ENCODE measurements at places on chromosomes 11 and 22.
A peak's percentile ranks its signal among the peaks of the same experiment; 100 is the strongest.

- DNase-seq = no peak
These were observed 16.8 kb upstream of the ADSL start for GRCh38 chr22:40329466-40329865.

GRCh38 chr22:39153220-39153717 lies 789 bp upstream of the CBX7 start:
- DNase-seq = no peak

DNA sequence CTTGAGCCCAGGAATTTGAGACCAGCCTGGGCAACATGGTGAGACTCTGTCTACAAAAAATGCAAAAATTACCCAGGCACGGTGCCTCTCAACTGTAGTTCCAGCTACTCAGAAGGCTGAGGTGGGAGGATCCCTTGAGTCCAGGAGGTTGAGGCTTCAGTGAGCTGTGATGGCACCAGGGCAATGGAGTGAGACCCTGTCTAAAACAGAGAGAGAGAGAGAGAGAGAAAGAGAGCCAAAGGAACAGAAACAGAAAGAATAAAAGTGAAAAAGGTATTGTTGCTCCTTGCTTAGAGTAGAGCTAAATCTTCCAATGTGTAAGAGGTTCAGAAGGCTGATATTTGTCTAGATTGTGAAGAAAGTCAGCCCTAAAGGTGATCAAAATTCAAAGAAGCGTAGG lies 8.9 kb upstream of the ETS1 start:
- DNase-seq = no peak

DNA sequence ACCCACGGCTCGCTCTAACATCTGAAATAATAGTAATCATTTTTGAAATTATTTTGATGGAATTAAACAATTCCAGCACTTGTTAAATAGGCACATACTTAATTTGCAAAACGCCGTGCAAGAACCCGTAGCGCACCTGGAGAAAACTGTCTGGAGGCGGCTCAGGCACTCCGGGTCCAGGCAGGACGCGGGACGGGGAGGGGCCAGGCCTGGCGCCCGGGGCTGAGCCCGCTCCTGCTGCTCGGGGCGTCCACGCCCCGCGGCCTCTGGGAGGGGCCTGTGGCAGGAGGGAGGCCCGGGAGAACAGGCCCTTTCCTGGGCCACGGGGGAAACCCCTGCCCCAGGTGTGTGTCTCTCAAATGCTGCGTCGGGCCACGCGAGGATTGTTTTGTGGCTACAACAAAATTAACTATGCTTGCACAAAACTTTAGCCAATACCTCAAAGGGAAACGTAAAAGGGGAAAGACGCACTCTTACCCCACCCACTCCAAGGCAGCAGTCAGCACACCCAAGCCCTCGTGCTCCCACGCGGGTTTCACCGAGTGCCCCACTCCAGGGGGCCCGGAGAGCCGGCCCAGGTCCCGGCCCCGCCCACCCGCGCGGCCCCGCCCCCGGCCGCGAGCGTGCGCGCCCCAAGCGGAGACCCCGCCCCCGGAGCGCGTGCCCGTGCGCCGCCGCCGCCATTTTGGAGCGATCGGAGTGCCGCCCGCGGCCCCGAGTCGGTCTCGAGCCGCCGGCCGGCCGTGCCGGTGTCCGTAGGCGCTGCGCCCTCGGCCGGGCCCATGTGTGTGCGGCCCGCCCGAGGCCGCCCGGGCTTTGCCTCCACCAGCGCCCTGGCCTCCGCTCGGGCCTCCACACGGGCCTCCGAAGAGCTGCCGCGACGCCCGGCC lies at the start of gene PPP6R2:
Gene PPP6R2 (plus strand): TSS at position 677 of the 890 bp plus-strand sequence. CDS start 50,582 bp downstream, outside the sequence.
- peak; percentile 82 for DNase-seq

GRCh38 chr11:104286129-104286528 lies 122.2 kb upstream of the PDGFD start:
- no peak for DNase-seq

- peak; percentile 97 for DNase-seq
These were observed at the start of gene NDUFV1 for GRCh38 chr11:67606492-67607295. NDUFV1 (plus strand) TSS chr11:67606936; CDS start chr11:67607005, 69 bp downstream.

- DNase-seq = no peak
These were observed 14.3 kb downstream of the FXYD6 start for GRCh38 chr11:117862019-117862725.

DNA sequence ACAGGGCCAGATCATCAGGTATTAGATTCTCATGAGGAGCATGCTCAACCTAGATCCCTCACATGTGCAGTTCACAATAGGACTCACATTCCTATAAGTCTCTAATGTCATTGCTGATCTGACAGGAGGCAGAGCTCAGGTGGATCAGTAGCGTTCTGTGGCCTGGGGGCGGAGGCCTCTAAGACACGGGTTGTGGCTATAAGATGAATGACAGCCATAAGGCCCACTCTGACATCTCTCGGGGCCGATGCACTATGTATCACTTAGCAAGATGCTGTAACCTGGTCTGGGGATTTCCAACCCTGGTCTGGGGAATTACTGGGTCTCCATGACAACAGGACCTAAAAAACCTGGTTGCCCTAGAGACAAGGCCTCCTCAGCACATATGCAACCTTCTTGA lies 932.7 kb downstream of the TBC1D22A start:
- no peak for DNase-seq

DNA sequence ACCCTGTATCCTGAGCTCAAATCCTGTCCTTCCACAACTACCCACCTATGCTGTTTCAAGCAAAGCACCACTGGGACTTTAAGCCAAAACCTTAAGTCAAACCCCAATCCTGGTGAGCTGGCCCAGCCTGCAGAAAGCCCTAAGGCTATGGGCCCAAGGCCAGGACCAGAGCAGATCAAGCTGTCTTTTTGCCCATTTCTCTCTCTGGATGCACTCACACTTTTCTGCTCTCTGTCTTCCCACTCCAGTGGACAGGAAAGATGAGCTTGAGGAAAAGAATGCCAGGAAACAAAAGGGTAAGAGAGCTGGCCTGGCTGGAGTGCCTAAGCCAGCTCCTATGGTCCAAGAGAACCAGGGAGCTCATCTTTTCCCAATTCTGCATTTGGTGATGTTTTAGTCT lies 284.3 kb upstream of the ISX start:
- DNase-seq = no peak

GRCh38 chr11:114064216-114064615 lies 4.7 kb downstream of the ZBTB16 start:
- no peak for DNase-seq

DNA sequence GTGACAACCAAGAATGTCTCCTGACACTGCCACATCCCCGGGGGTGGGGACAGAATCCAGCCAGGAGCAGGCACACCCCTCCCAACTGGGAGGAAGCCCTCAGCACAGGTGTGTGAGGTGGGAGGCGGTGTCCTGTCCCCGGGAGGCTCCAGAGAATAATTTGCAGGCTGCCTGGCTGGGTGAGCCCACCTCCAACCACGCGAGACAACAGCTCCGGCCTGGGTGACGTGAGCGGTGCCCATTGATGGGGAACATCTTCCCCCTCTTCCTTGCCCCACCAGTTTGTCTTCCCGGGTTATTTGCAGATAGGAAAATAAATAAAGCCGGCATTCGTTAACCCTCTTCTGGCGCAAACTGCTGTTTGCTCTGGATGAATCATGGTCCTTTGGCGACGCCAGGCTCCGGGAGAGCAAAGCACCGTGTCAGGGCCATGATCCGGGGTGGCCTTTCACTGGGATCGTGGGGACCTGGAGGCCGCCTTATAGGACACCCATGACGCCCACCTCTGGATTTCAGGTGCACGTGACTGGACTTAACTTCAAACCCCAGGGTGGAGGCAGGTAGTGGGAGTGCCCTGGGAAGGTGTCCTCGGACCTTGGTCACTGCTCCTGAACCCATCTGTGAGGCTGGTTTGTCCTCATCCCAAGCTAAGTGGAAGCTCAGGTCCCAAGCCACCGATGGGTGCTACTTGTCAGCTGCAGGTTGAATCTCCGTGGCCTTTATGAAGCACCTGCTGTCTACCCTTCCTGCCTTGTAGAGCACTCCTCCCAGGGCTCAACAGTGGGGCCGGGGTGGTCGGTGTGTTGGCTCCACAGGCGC lies 13.9 kb downstream of the CCND1 start:
- no peak for DNase-seq

GRCh38 chr11:3340025-3340424 lies 38.9 kb downstream of the ZNF195 start:
- no peak for DNase-seq

DNA sequence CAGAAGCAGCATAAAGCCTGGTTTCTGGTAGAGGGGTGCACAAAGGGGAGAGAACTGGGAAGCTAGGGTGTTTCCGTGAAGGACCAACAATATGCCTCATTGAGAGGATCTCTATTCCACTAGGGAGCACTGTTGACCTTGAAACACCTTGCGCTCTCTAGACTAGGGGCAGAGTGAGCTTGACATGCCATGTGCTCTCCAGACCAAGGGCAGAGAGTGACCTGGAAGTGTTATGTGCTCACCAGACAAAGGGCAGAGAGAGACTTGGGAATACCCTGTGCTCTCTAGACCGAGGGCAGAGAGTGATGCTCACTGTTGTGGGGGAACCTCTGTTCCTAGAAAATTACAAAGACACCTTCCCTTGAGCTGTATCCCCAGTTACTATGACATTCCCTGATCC lies 15.2 kb upstream of the EI24 start:
- DNase-seq = no peak

DNA sequence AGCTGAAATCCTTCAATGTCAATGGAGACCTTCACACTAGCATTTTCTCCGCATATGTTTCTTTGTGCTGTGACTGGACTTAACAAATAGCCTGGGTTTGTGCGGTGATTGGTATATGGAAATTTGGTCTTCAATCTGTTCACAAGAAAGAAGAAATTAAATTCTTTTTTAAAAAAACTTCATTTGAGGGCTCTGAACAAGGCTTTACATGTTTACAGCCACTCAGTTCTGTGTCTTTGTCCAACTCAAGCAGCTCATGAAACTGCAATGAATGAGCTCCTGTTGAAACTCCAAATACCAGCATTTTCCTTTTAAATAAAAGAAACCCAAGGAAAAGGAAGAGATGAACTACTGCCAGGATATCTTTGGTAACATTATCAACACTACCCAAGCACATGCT lies 57.3 kb downstream of the PIK3C2A start:
- DNase-seq = no peak

DNA sequence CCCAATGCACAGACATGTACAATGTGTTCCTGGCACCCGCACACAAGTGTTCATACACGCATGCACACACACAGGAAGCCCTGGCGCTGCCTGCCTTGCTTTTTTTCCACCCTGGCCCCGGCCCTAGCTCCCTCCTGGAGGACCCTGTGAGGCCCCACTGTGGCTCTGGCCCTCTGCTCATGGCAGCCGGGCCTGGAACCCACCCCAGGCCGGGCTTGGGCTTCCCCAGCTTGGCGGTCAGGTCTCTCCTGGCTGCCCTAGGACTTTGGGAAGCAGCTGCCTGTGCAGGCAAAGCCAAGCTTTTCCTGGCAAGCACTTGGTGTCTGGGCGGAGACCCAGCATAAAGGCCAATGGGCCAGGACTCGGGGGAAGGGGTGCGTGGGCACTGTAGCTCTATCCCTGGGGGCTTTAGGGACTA lies 30.5 kb downstream of the CD82 start:
- DNase-seq = no peak

GRCh38 chr11:112363527-112363926 lies 102.9 kb upstream of the PLET1 start:
- DNase-seq = no peak

DNA sequence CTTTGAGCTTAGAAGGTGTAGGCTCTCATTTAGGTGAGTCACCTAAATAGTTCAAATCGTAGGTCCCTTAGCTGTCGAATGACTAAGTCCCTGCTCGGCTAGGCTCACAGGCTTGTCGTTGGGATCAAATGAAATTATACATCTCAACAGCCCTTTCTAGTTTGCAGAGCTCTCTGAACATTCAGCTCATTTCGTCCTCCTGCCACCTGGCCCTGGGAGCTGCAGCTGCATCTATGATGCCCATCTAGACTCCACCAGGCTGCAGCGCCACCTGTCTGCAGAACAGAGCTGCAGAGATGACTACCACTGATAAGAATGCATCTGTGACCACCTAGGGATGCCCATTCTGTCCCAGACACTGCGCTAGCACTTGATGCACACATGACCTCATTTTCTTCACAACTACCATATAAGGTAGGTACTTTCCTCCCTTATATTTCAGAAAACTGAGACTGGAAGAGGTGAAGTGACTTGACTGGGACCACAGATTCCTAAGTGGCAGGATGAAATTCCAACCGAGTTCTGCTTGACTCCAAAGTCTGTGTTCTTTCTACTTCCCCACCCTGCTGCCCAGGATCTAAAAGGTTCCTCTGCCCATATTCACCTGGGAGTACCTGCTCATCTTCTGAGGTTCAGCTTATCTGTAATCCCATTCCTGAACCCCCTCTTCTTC lies 141.1 kb upstream of the NARS2 start:
- DNase-seq = peak; percentile 11

DNA sequence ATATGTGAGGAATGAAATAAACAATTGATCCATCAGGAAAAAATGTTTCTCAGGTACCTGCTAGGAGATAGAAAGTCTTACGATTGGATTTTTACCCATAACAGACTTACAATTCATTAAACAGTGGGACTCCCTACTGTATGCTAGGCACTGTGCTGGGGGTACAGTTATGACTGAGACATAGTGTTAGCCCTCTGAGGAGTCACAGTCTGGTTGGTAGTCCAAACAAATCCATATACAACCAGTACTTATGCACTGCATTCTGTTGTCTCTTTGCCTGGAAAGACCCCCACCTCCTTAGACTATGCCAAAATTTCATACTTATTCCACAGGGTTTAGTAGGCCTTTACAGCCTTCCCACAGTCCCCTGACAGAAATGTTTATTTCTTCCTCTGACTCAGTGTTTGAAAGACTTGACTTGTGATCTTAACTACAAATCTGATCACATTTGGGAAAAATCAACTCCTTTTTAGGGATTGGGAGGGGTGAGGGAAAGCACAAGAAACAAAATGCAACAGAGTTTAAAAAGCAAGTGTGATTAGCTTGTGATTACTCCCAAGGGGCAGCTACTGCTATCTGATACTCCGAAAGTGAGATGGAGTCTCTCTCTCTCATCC lies 69.4 kb upstream of the HORMAD2 start:
- no peak for DNase-seq

- no peak for DNase-seq
These were observed at the start of gene PHLDB1 for GRCh38 chr11:118607401-118608359. PHLDB1 (plus strand) TSS chr11:118607615; CDS start chr11:118613837, 6,222 bp downstream.

- no peak for DNase-seq
These were observed 24.1 kb upstream of the GRAMD4 start for GRCh38 chr22:46596032-46596441.

DNA sequence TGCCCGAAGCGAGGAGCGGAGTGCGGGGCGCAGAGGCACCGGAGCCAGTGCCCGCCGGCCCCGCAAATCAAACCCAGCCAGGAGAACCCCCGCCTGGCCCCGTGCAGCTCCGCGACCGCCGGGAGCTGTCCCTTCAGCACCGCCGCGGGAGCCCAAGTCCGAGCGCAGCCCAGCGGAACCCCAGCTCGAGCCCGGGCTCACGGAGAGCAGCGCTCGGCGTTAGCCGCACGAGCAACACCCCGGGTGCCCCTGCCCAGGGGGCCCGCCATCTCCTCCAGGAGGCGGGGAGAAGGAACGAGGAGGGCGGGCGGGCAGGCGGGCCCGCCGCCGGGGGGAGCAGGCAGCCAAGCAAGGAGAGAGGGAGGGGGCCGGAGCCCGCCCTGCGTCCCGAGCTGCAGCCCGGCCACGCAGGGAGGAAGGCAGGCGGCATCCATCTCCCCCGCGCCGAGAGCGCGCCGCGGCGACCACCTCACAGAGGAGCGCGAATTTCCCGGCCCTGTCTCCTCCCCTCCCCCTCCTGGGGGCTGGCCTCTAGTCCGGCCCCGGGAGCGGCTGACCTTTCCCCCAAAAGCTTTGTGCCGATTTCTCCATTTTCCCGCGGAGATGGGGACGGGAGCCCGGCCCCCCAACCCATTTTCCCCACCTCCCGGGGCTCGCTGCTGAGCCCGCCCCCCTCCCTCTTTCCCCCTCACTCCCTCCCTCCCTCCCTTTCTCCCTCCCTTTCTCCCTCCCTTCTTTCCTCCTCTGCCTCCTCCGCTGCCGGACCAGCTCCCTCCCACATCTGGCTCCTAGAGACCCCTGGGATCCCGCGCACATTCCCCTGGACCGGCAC lies 621 bp downstream of the KCNC1 start:
- DNase-seq = peak; percentile 24

All from stimulated activated CD8-positive, alpha-beta memory T cell treated with anti-CD3 and anti-CD28 coated beads, Interleukin-4, amount 100 ng/mL, for 24 hours (primary cell).